Fibroblast of skin of left quadriceps (primary cell): ENCODE measurements at places on chromosomes 12 and 14.
A peak's percentile ranks its signal among the peaks of the same experiment; 100 is the strongest.

GRCh38 chr12:117850048-117850447, 118.7 kb downstream of the KSR2 start:
- DNase-seq = no peak

DNA sequence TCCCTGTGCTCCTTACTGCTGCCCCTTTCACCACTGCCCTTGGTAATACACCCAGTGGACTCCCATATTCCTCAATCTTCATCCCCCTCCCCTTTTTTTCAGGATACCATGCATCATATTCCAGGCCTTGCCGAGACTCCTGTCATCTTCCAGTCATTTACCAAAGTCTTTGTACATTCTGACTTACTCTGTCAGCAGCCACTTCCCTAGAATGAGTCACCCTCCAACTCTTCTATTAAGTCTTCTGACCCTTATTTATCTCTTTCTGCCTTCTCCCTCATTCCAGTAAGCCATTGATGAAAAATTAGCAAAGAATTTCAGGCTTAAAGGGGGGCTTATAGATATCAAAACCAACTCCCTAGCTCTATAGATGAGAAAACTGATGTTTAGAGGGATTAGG, 128.0 kb downstream of the STXBP6 start:
- peak; percentile 38 for DNase-seq

DNA sequence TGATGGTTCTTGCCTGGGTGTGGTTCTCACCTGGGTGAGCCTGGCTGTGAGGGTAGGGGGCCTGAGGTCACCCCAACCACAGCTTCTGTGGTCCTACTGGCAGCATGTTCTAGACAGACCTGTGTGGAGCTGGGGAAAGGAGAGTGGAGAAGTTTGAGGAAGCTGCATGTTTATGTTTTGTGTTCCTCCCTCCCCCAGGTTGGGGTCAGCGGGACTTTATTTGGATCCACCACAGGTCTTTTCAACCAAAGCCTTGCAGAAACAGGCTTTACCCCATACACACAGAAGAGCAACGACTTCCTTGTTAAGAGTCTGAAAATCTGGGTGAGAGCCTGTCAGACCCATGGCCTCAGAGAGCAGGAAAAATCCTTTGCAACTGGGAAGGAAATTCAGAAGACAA, 5.6 kb downstream of the CD9 start:
- no peak for DNase-seq

- peak; percentile 49 for DNase-seq
These were observed 90.0 kb downstream of the RIN3 start for GRCh38 chr14:92603309-92604242.

DNA sequence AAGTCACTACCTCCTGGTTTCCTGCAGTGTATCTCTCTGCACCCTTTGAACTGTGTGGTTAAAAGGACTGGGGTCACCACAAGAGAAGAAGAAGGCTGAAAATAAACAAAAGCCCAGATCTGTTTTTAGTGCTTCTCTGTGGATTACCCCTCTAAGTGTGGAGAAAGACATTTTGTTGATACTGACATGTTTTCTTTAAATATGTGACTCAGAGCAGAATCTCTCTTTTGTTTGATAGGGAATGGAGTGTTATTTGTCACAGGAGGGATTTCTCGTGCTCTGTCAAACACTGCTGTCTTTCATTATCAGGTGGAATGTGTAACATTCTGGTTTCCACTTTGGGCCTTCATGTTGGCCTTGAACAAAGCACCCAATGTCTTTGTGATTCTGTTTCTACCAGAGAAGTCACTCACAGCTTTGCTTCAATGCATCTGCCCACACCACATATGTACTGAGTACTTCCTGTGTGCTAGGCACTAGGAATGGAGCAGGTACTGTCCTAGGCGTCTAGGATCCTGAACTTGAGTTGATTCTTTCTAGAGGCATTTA, 82.1 kb downstream of the PLXNC1 start:
- no peak for DNase-seq

DNA sequence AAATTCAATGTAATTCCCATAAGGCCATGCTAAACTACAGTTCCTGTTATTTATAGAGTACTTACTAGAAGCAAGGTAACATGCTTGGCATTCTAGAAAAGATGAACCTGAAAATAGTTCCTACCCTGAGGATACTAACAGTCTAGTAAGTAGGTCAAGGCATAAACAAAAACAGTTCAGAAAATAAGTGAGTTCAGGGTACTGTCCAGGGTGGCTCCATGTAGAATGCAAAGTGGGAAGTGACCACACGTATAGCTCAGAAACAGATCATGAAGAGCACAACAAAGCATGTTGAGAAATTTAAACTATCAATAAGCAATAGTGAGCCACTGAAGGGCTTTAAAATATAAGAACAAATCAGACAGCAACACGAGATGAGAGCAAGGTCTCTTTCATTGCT, 2.3 kb downstream of the TMED10 start:
- DNase-seq = no peak

DNA sequence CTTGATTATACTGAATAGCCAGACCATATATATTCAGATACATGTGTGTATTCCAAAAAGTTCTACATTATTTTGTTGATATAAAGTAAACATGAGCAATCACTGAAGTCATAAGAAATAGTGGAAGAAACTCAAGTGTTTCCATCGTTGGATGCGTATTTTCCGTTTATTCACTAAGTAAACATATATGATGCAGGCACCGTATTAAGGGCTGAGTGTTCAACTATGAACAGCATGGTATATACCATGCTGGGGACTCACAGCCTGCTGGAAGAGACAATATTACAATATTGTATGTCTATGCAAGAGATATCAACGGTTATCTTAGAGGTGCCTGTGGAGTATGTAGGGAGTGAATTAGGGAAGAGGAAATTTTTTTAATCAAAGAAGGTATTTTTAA, 1.2 kb downstream of the PYROXD1 start:
- no peak for DNase-seq

GRCh38 chr12:55385891-55386290, 14.4 kb upstream of the OR6C65 start:
- DNase-seq = no peak

GRCh38 chr14:32934073-32934880, 4.4 kb upstream of the NPAS3 start:
- DNase-seq = no peak
